ENCODE measurements at places on chromosomes 11 and 22.

GRCh38 chr11:720642-721246, 14.7 kb downstream of the EPS8L2 start:
- no peak for DNase-seq

GRCh38 chr22:49861642-49862495, 8.2 kb downstream of the ZBED4 start:
- DNase-seq: no peak

- no peak for DNase-seq
Observed at GRCh38 chr11:37560346-37560745, 962.3 kb upstream of the RAG2 start.

GRCh38 chr11:134678744-134679143, 266.7 kb upstream of the B3GAT1 start:
- DNase-seq: no peak

DNA sequence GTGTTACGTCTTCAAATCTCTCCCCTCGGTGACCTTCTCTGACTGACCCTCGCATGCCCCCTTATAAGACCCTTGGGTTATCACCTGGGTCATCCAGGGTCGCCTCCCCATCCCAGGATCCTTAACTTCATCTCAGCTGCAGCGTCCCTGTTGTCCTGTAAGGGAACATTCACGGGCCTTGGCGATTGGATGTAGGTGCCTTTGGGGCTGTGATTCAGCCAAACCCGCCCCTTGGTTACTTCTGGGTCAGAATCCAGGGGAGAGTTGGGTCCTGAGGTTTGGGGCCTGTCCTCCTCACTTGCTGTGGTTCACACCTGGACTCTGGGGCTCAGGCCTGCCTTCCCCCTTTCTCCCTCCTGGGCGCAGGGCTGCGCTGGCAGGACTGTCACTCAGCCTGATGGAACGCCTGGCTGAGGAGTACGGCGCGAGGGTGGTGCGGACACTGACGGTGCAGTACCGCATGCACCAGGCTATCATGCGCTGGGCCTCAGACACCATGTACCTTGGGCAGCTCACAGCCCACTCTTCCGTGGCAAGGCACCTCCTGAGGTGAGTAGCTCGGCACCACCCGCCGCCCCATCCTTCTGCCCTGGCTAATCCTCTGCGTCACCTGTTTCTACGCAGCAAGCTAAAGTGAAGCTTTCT, 29.4 kb downstream of the IGHMBP2 start:
- DNase-seq: no peak

- DNase-seq: no peak
Observed at GRCh38 chr22:21026783-21027692, 5.3 kb downstream of the SLC7A4 start.

DNA sequence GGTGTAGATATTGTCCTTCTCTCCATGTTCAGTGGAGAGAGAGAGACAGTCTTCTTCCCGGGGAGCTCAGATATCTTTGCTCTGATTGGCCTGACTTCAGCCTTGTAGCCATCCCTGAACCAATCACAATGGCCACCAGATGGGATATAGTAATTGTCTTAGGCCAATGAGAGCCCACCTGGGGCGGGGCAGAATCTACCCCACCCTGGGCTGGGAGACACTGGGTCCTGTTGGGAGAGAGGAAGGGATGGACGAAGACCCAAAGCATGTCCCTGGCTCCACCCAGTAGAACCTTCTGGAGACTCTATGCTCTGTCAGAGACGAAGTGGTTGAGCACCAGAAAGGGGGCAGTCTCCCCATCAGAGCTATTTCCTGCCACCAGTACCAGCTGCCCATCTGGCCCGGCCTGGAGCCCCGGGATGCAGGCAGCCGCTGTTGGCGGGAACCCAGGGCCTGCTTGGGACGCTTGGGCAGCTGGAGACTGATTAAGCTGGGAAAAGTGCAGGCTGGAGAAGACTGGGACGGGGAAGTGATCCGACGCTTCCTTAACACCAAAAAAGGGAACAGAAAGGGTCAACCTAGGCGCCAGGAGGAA, 31.6 kb upstream of the CBX7 start:
- no peak for DNase-seq

- no peak for DNase-seq
Observed at GRCh38 chr11:84642500-84642899, 984.6 kb downstream of the DLG2 start.

- DNase-seq: no peak
Observed at GRCh38 chr11:131693756-131694155, 323.3 kb downstream of the NTM start.

DNA sequence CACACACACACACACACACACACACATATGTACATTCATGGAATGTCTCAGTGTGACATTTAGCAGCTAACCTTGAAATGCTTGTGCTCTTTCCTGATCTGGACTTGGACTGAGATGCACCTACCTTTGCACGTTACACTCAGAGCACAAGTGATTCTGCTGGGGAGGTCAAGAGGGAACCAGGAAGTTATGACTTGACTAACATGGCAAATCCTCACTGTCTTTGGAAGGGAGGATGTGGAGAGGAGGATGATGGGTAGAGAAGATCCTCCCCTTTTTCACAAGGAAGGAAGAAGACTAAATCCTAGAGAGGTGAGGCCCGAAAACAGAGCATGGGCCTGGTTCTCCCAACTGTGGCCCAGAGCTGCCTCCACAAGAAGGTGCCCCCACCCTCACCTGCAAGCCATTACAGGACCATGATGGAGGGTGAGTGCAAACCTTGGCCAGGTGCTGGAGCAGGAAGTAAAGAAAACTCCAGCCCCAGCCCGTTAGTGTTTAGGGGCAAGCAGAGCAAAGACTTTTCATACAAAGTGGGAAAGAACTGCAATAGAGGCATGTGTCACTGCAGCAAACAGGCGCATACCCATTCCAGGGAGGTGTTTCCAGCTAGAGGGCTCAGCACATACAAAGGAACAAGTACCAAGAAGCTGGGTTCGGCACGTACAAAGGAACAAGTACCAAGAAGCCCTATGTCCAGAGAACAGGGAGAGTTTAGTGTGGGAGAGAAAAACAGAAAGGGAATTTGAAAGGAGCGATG, 26.4 kb downstream of the SCN4B start:
- no peak for DNase-seq

DNA sequence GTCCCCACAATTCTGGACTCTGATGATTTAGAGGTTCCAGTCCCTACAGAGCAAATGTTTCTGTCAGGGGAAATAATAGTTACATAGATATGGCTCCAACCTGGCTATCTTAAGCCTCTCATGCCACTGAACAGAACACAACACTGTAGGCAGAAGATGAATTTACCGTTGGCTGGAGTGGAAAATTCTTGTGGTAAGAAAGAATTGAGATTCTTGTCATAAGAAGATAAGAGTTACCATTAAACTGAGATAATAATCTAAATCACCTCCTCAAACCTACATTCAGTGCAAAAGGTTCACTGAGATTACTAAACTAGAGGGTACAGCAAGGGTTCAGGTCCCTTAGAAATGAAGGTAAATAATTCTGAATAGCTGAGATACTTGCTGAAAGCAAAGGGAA, 10.1 kb upstream of the NAALAD2 start:
- DNase-seq: no peak

- DNase-seq: no peak
Observed at GRCh38 chr22:35960854-35961253, 67.8 kb downstream of the RBFOX2 start.

GRCh38 chr11:88208745-88209144, 33.5 kb upstream of the RAB38 start:
- DNase-seq: no peak
